ENCODE measurements at places on chromosomes 12 and 14. TPM values are rescaled to one million over a fixed set of nuclear protein-coding genes. Genes with fewer than 3 reads are reported as not detected.

The APOF gene
- total RNA-seq: not detected

The TAS2R7 gene
- total RNA-seq: not detected

The OTUB2 gene
- 0.66 TPM for total RNA-seq

The GSKIP gene
- 9.9 TPM for total RNA-seq

The PHETA1 gene
- 15.9 TPM for total RNA-seq

- peak overlapping the region; percentile 75 for H3K4me3 ChIP-seq
- H3K27ac ChIP-seq: peak overlapping the region; percentile 97
- H3K27me3 ChIP-seq: no peaks in the 10 kb centered on the region
Measured at GRCh38 chr12:26126340-26127284, 1.8 kb upstream of the BHLHE41 start.

The HOXC12 gene
- not detected for total RNA-seq

The IRF9 gene
- total RNA-seq: 55.7 TPM

DNA sequence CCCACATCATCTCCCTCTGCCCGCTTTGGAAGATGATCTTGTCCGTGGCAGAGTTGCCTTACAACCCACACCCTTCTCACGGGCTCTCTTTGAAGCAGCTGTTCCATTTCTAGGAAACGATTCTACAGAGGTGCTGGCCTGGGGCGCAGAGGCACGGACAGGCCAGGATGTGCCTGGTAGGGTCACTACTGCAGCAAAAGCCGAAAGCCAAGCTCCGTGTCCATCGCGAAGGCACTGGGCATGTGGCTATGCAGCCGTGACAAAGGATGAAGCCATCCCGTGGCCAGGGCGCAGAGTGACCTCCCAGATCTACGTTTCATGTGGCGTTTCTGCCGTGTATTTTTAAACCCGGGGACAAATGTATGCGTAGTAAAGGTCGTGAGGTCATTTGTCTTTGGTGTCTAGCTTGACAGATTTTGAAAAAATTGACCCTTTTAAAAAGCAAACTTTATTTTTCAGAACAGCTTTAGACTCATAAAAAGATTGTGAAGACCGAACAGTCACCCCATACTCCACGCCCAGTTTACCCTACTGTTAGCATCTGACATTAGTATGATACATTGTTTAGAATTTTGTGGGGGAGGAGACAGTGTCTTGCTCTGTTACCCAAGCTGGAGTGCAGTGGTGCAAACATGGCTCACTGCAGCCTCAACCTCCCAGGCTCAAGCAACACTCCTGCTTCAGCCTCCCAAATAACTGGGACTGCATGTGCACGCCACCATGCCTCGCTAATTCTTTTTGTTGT is 40.4 kb upstream of the NCOR2 start:
- H3K4me3 ChIP-seq: no peak overlapping the region
- H3K4me1 ChIP-seq: no peaks in the 10 kb centered on the region
- H3K27ac ChIP-seq: no peak overlapping the region
- no peaks in the 10 kb centered on the region for H3K27me3 ChIP-seq
- no peaks in the 10 kb centered on the region for H3K36me3 ChIP-seq

GRCh38 chr12:121366063-121366459 is 13.8 kb upstream of the ANAPC5 start:
- no peak overlapping the region for H3K27ac ChIP-seq
- no peaks in the 10 kb centered on the region for H3K36me3 ChIP-seq
- no peak overlapping the region for H3K4me3 ChIP-seq
- H3K4me1 ChIP-seq: no peaks in the 10 kb centered on the region

The IKZF4 gene
- total RNA-seq: 4.2 TPM

- H3K36me3 ChIP-seq: no peaks in the 10 kb centered on the region
- no peak overlapping the region for H3K27ac ChIP-seq
- DNase-seq: no peak
- H3K4me3 ChIP-seq: no peak overlapping the region
- H3K27me3 ChIP-seq: no peaks in the 10 kb centered on the region
Measured at GRCh38 chr12:66500841-66501240, 178.0 kb downstream of the GRIP1 start.

DNA sequence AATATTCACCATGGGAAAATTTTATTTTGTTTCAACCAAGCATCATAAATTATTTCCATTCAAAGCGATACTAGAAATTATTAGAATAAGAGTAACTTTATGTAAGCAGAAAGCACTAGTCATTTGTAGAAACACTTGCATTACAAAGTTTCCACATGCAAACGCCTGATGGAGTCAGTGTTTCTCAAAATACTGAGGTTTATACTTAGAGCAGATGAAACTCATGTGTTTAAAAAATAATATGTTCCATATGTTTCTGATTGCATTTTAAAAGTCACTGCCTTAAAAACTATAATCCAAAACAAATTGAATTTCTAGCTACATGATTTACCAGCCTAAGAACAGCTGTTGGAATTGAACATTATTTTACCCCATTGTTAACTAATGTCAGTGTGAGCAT is 1246.4 kb downstream of the SLC16A7 start:
- H3K36me3 ChIP-seq: no peaks in the 10 kb centered on the region
- no peaks in the 10 kb centered on the region for H3K27me3 ChIP-seq
- no peak overlapping the region for H3K27ac ChIP-seq
- no peak for DNase-seq

The GNG2 gene
- total RNA-seq: 68.2 TPM

GRCh38 chr12:77231501-77231918 is 166.1 kb upstream of the E2F7 start:
- no peak overlapping the region for H3K4me3 ChIP-seq
- no peaks in the 10 kb centered on the region for H3K27me3 ChIP-seq
- H3K36me3 ChIP-seq: no peaks in the 10 kb centered on the region
- H3K4me1 ChIP-seq: no peaks in the 10 kb centered on the region

The CLEC4D gene
- total RNA-seq: 3.6 TPM

DNA sequence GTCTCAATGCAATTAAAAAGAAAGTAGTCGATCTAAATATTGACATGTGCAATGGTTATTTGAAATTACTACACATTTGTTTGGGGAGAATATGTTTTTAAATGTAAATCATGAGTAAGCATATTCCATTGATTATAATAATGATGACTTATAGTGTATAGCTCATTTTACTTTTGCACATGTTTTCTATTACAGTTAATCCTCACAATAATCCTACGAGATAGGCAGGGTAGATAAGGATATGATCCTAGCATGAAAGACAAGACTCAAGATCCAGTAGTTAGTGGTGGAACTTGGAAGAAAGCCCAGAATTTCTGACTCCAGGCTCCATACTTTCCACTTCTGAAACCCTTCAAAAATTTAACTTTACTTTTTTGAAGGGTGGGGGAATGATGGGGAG is 94.0 kb downstream of the NAV3 start:
- no peak overlapping the region for H3K27ac ChIP-seq
- no peak overlapping the region for H3K4me3 ChIP-seq
- no peaks in the 10 kb centered on the region for H3K27me3 ChIP-seq
- H3K36me3 ChIP-seq: no peaks in the 10 kb centered on the region
- no peak for DNase-seq
- peaks cover 11% of the 10 kb centered on the region for H3K4me1 ChIP-seq

The SSPN gene
- 19.2 TPM for total RNA-seq

DNA sequence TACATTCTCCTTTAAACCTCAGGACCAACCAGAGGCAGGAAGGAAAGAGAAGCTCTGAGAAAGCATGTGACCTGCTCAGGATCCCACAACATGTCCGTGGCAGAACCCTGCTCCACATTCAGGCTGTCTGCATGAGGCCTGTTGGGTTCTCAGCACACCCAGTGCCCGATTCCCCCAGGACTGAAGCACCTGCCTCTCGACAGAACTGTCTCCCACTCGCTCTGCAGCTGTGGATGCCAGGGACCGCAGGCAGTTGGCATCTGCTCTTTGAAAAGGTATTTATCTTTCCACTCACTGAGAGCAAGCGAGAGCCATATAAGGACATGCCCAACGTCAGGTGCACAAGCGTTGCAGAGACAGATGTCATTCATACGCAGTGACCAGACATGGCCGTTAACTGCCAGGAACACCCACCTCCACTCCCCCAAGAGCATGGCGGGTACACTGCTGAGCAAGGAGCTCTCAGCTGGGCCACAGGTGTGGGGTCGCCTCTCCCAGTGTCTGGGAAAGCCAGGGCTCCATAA is 18.9 kb downstream of the PITPNM2 start:
- no peak for DNase-seq
- H3K27ac ChIP-seq: no peak overlapping the region
- peaks cover 2% of the 10 kb centered on the region for H3K36me3 ChIP-seq
- no peak overlapping the region for H3K4me3 ChIP-seq
- no peaks in the 10 kb centered on the region for H3K27me3 ChIP-seq

Measured in tibial nerve (tissue), 4 donors.